ENCODE measurements at places on chromosomes 11 and 22. TPM values are rescaled to one million over a fixed set of nuclear protein-coding genes. Genes with fewer than 3 reads are reported as not detected.

LRRN4CL gene
- total RNA-seq: 0.17 TPM

NNMT gene
- not detected for total RNA-seq

MUC5AC gene
- not detected for total RNA-seq

UBQLN3 gene
- not detected for total RNA-seq

PTGDR2 gene
- 0.10 TPM for total RNA-seq

- H3K36me3 ChIP-seq: peaks cover 2% of the 10 kb centered on the region
- no peaks in the 10 kb centered on the region for H3K4me1 ChIP-seq
- no peak for DNase-seq
- no peak overlapping the region for H3K27ac ChIP-seq
Observed at GRCh38 chr11:108431997-108432396, 35.3 kb downstream of the C11orf65 start.
